Sciatic nerve (tissue), 2 donors: ENCODE measurements at places on chromosomes 11 and 22. TPM values are rescaled to one million over a fixed set of nuclear protein-coding genes. Genes with fewer than 3 reads are reported as not detected.

MTFP1 gene
- 3.6 TPM for total RNA-seq

OR4C15 gene
- not detected for total RNA-seq

C11orf87 gene
- 0.09 TPM for total RNA-seq

PRRG4 gene
- 22.9 TPM for total RNA-seq

SPTBN2 gene
- total RNA-seq: 6.6 TPM

SLC6A5 gene
- total RNA-seq: not detected

OR8G1 gene
- not detected for total RNA-seq

SORL1 gene
- 45.1 TPM for total RNA-seq

NAALADL1 gene
- 14.7 TPM for total RNA-seq

- DNase-seq: no peak
Measured at GRCh38 chr22:36901411-36902142, 11.9 kb upstream of the CSF2RB start.

DNA sequence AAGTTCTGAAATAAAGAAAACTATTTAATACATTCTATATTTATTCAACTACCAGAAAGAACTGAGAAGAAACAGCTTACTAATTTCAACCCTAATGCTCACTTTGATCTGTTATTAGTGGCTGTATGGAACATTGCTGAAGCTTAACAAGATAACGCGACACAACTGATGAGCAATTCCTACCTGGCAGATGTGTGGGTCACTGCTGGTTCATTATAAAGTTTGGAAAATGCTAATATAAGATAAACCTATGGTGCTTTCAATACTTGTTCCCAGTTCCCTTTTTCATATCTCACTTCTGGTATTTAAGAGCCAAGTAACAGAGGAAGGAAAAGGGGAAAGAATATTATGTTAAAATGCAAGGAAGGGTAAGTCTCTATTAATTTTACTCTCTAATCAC lies 10.5 kb downstream of the CTSC start:
- no peak for DNase-seq

- no peak for DNase-seq
Measured at GRCh38 chr11:20388096-20389055, 860 bp downstream of the PRMT3 start.

DNA sequence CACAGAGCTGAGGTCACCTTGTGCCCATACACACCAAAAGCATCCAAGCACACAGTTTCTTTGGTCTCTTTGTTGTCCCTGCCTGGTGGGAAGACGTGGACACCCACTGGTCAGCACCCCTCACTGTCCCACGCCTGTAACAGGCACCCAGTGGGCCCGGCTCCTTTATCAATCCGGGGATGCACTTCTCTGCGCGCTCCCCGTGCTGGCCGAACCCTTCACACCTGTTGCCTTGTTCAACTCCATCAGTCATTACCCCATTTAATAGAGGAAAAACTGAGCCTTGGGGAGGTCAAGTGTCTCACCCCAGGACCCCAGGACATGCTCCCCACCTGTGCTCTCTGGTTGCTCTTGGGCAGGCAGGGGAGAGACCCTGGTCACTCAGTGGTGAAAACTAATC lies 49.7 kb upstream of the FGF3 start:
- peak; percentile 19 for DNase-seq

GRCh38 chr22:24097961-24098391 lies 83.3 kb upstream of the SUSD2 start:
- DNase-seq: peak; percentile 50

DNA sequence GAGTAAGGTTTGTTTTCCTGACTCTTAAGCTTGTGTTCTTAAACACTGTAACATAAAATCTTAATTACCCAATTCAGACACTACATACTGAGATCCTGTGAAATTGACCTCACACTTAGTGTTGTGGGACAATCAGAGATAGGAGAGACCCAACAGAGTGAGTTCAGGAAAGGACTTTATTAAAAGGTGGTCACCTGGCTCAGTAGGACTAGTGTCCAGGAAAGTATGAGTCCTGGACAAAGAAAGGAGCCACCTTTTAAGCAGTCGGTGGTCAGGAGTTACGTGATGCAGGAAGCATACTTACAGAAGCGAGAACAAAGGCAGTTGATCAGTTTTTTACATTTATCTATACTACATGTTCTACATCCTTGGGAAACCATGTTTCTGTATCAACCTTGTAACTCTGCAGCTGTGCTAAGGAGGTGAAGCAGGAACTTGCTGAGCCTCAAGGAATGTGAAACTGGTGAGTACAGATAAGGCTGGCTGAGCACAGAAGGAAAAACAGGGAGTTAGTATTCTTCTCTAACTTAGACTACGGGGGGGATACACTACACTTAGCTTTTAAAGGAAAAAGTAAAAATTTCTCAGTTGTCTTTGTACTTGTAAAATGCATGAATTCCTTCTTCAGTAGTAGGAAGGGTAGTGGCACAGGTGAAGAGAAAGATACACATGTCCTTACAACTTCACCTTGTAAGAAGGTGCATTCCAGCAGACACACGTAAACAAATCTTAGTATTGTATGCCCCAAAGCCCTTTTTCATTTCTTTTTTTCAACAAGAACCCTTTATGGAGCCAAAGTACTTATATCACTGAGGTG lies 15.1 kb downstream of the OR51E1 start:
- no peak for DNase-seq

DNA sequence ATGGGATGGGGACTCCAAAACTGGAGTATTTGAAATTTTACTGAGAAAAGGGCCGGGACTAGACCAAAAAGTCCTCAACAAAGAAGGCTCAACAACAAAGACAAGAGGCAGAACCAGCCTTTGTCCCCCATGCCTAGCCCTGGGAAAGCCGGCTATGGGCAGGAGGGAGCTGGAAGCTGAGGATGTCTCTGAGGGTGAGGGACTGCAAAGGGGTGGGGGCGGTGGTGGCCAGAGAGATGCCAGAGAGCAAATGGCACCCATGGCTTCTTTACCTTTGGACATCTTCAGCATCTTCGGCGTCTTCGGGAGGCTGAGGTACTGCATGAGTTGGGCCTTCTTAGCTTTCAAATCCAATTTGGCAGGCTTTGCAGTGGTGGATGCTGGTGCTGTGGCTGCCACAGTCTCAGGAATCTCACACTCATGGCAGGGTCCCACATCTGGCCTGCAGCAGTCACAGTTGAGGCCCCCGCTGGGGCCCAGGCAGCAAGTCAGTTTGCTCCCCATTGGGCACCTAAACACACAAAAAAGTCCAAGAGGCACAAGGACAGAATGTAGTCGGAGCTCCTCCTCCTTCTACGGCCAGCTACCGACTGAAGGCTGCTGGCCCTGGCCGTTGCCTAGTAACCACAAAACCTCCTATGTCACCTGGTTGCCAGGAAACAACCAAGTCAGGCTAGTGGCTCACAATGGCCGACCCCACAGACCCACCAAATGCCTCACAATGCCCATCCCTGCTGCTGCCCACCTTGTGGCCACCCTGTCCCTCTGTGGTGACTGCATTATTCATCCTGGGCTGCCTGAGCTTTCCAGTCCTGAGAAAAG lies at the start of gene C22orf42:
TSS of gene C22orf42 (minus strand) at position 592 of the 822 bp plus-strand sequence. CDS start at position 504, 88 bp downstream.
- DNase-seq: no peak

DNA sequence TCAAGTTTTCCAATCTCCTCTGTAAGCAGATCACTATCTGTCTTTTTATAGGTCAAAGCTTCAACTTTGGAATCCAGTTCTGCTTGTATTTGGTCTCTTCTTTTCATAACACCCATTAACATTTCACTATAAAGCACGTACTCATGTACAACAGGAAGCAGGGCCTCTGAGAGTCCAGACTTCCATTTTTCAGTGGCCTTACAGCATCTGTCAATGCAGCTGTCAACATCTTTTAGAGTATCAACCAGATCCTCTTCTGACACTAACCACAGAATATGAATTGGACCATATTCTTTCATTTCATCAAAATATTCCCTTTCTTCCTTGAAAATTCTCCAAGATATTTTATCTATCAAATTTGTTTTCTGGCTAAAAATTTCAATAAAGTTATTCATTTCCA lies 24.7 kb upstream of the SLN start:
- no peak for DNase-seq

GRCh38 chr22:21646608-21647590 lies 4.8 kb downstream of the SDF2L1 start:
- DNase-seq: peak; percentile 87

GRCh38 chr22:20647586-20648305 lies 126.2 kb upstream of the SERPIND1 start:
- peak; percentile 8 for DNase-seq

GRCh38 chr22:32646476-32646875 lies 155.0 kb upstream of the TIMP3 start:
- no peak for DNase-seq

DNA sequence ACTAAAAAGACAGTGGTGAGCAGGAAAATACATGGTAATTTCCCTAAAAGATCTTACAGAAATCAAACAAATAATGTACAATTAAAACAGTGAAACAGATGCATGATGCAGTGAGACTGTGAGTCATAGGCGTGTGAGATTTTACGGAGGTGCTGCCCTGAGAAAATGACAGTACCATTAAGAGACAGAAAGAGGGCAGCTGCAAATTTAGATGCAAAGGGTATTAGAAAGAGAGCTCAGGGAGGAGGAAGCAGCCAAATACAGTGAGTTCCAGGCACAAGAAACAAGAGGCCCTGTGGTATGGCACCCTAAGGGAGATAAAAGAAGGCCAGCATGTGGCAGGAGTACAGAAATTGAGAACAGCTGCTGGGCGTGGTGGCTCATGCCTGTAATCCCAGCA lies 88.5 kb upstream of the FIBIN start:
- no peak for DNase-seq

GRCh38 chr11:115931548-115932083 lies 427.4 kb upstream of the CADM1 start:
- DNase-seq: no peak

DNA sequence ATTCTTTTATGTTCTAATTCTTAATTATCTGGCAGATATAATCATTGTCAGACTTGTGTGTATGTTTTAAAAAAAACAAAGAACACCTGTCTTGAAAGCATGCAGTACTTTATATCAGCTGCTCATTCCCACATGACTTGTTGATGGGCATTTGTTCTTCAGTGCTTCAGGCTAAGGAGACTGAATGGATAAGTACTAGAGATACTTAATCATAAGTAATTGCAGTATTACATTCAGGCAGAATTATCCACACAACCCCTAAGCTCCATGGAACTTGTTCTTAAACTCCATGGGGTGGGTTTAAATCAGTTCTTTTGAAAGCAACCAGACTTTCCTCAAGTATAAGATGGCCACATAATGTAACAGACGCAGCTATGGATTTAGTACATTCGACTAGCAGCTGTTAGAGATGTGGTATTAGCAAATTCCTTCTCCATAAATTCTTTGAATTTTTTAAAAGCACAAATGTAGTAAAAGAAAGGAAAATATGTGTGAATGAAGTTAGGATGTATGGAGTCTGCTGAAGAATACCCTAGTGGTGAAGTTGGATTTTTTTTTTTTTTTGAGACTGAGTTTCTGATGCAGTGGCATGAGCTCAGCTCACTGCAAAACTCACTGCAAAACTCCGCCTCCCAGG lies 3.0 kb downstream of the JAM3 start:
- DNase-seq: no peak

- peak; percentile 30 for DNase-seq
Measured at GRCh38 chr22:48382197-48382596, 1445.5 kb downstream of the BRD1 start.

DNA sequence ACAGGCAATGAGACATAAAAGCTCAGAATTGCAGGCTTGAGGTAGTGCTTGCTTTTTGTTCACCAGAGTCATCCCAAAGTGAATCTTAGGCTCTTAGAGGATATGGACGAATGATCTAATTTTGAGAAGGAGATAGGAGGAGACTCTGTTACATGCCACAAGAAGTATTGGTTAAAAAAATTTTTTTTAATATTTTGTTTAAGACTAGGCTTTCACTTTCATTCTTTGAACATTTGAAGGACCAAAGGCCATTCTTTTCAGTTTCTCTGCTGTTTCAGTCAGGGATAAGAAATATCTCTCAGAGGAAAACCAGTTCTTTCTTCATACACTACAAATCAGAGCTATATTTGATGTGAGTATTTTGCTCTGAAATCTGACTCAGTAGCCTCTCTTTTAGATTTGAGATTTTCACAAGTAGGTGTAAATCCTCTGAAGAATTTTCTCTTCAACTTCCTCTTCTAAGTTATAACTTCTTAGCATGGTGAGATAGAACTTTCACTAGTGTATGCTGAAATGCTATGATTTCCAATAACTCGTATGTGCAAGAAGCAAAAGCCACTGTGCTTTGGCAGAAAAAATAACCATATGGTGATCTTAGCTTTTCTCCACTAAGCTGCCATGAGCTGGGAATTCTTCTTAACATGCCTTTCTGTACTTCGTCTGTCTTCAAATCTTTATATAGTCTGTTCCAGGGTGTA lies 24.1 kb upstream of the FAM181B start:
- no peak for DNase-seq

- DNase-seq: no peak
Measured at GRCh38 chr11:119776651-119777050, 47.7 kb upstream of the NECTIN1 start.

DNA sequence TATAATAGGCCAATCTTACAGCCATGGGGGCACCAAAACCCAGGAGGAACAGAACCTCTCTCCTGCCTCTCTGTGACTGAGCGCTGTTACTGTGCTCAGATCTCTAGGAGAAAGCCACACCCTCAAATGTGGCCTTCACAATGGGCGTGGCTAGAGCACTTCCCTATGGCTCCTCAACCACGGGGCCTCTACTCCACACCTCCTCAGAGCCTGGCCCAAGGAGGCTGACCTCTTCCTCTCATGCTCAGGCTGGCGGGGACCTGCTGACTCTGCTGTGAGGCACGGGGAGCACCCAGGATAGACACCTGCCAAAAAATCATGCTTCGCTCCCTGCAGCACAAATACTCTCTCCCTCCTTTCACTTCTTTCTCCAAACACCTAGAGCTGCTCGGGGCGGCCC lies 41.0 kb downstream of the C11orf58 start:
- peak; percentile 55 for DNase-seq
